ACHN (cell line): ENCODE measurements at places on chromosomes 16 and 17.
A peak's percentile ranks its signal among the peaks of the same experiment; 100 is the strongest.

GRCh38 chr16:86761111-86762031 lies 183.0 kb downstream of the FOXL1 start:
- DNase-seq, result peak; percentile 71

DNA sequence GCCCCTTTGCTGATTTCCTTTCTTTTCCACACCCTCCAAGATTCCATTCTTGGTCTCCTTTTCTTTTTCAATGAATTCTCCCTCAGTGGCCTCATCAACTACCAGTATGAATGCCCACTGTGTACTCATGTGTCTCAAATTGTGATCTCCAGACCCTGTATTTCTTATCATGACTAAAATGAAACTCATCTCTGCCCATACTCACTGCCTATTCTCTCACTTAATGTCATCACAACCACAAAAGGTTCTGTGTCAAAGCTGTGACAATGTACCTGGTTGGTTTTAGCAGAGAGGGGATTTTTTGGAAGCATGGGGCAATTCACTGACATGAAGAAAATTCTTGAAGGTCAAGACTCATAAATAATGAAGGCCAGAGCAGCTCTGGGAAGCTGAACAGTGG lies 11.5 kb upstream of the TBX4 start:
- no peak for DNase-seq

- DNase-seq, result peak; percentile 43
Measured at GRCh38 chr17:4482338-4483011, 16.2 kb upstream of the SPNS2 start.

DNA sequence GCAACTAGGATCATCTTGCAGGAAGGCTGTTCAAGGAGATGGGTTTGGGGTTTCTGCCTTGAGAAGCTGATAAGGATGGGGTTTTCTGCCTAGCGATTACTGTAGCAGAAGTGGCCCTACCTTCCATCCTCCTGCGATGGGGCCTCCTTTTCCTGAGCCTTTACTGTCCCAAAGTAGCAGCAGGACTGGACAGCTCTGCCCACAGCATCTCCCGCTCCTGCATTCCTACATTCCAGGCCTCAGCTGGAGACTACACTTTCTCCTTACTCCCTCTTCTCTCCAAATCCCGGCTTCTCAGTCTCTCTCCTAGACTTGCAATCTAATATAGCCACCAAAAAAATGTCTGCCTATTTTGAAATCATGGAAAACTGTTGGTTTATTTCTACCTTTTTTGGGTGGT lies 355.4 kb downstream of the CA10 start:
- no peak for DNase-seq

DNA sequence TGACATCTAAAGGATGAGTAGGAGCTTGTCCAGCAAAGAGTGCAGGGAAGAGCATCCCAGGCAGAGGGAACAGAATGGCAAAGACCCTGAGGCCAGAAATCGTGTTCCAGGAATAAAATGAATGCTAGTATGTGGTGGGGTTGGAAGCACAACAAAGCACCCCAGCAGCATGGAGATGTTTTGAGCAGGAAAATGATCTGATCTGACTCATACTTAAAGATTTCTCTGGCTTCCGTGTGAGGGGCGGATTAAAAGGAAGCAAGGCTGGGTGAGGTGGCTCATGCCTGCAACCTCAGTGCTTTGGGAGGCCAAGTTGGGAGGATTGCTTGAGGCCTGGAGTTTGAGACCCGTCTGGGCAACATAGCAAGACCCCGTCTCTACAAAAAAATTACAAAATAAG lies 2.3 kb downstream of the SLC5A11 start:
- peak; percentile 32 for DNase-seq

DNA sequence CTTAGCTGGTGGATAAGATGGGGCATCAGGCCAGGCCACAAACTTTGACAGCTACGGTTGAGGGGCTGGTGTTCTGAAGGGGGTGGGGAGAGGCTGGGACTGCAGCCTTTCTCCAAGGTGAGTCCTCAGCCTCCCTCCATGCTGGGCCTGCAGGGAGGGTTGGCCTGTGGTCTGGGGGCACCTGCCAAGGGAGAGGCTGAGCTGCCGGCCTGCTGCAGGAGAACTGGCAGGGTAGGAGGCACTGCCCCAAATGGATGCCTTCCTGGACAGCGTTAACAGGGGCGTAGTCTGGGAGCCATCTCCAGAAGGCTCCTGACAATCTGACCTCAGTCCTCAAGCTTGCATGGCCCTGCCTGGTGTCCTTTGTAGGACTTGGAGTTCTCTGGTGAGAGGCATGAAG lies 5.1 kb downstream of the ELMO3 start:
- DNase-seq, result no peak
